ENCODE measurements at places on chromosomes 3 and 15.

DNA sequence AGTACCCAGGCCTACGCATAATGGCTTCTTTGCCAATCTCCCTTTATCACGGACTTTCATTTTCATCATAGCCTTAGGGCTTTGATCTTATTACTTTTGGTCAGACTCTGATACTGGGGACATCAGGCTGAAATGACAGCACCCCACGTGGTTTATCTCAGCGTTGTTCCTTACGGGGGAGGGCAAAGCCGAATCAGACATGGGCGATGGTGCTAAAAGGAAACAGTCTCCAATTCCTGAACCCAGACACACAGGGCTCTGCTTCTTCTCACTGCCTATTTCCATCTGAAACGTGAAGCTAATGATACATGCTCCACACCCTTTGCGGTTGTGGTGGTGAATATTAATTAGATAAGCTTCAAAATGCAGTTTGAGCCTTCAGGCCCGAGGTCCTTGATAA is 59.4 kb upstream of the CD47 start:
- H3K4me1 ChIP-seq = no peaks in the 10 kb centered on the region
- no peaks in the 10 kb centered on the region for H3K36me3 ChIP-seq

DNA sequence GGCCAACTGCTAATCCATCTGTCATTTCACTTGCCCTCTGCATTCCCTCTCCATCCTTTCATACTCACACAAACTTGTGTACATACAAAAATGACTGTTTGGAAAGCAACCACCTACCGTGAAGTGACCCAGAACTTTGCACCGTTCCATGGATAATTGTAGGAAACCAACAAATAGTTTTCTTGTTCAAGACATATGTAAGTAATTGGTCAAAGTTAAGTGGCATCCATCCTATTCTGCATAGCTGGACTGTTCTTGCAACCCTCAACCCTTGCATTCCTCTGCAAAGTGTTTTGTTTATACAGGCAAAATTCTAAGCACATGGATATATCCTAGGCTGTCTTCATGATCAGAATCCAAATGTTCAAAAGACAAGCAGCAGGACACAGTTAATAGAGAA is 592.5 kb downstream of the MECOM start:
- H3K4me3 ChIP-seq = no peak overlapping the region
- H3K36me3 ChIP-seq = no peaks in the 10 kb centered on the region
- H3K4me1 ChIP-seq = no peaks in the 10 kb centered on the region
- H3K27ac ChIP-seq = no peak overlapping the region
- H3K27me3 ChIP-seq = no peaks in the 10 kb centered on the region
- DNase-seq = no peak

- no peaks in the 10 kb centered on the region for H3K36me3 ChIP-seq
- no peaks in the 10 kb centered on the region for H3K27me3 ChIP-seq
- no peaks in the 10 kb centered on the region for H3K4me1 ChIP-seq
- H3K4me3 ChIP-seq = no peak overlapping the region
Measured at GRCh38 chr3:175777965-175778364, 918.8 kb downstream of the NAALADL2 start.

GRCh38 chr3:24182756-24183155 is 237.7 kb downstream of the NR1D2 start:
- no peak overlapping the region for H3K4me3 ChIP-seq
- H3K27me3 ChIP-seq = no peaks in the 10 kb centered on the region
- no peak overlapping the region for H3K27ac ChIP-seq

DNA sequence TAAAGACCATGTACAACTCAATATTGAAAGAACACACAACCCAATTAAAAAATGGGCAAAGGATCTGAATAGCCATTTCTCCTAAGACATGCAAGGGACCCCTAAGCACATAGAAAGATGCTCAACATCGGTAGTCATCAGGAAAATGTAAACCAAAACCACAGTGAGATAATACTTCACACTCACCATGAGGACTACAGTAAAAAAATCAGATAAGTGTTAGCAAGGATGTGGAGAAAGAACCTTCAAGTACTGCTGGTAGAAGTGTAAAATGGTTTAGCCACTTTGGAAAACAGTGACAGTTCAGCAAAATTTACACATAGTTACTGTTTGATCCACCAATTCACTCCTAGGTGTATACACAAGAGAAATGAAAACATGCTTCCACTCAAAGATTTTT is 30.1 kb upstream of the XIRP1 start:
- H3K4me3 ChIP-seq = no peak overlapping the region
- no peak overlapping the region for H3K27ac ChIP-seq

DNA sequence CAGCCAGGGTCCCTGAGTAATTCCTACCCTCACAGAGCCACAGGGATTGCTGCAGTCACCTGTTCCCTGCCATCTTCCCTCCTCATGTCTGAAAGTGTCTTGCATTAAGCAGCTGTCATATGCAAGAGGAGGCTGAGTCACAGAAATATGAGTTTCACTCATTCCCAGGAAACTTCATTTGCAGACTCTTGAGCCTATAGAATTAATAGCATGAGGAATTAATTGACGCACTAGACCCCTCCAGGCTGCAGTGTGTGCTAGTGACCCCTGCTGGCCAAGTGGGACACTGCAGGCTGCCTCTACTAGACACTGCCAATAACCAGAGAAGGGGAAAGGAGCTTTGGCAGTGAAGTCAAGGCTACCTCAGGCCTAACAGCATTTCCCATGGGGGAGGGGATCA is 50.6 kb upstream of the SLC6A1 start:
- no peaks in the 10 kb centered on the region for H3K36me3 ChIP-seq
- H3K4me3 ChIP-seq = no peak overlapping the region
- H3K27me3 ChIP-seq = no peaks in the 10 kb centered on the region
- H3K4me1 ChIP-seq = no peaks in the 10 kb centered on the region
- H3K27ac ChIP-seq = no peak overlapping the region

DNA sequence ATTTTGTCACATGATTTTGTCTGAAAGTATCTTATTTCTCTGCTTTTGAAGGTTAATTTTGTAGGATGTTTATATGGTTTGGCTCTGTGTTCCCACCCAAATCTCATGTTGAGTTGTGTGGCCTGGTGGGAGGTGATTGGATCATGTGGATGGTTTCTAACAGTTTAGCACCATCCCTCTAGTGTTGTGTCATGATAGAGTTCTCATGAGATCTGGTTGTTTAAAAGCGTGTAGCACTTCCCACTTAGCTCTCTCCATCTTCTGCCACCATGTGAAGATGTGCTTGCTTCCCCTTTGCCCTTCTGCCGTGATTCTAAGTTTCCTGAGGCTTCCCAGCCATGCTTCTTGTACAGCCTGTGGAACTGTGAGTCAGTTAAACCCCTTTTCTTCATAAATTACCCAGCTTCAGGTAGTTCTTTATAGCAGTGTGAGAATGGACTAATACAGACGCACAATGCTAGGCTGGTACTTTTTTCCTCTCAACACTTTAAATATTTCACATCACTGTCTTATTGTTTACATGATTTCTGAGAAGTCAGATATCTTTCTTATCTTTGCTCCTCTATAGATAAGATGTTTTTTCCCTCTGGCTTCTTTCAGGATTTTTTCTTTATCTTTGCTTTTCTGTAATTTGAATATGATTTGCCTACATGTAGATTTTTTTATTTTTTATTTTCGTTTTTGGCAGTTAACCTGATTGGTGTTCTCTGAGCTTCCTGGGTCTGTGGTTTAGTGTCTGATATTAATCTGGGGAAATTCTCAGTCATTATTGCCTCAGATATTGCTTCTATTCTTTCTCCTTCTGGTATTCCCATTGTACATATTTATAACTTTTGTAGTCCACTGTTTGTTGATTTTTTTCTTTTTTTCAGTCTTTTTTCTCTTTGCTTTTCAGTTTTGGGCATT is 22.2 kb downstream of the BTD start:
- no peak overlapping the region for H3K4me3 ChIP-seq
- no peaks in the 10 kb centered on the region for H3K36me3 ChIP-seq
- no peak for DNase-seq
- H3K4me1 ChIP-seq = no peaks in the 10 kb centered on the region
- no peak overlapping the region for H3K27ac ChIP-seq

GRCh38 chr3:102905811-102906210 is 471.0 kb downstream of the ZPLD1 start:
- DNase-seq = no peak
- H3K36me3 ChIP-seq = no peaks in the 10 kb centered on the region
- H3K27ac ChIP-seq = no peak overlapping the region

- H3K4me1 ChIP-seq = no peaks in the 10 kb centered on the region
- no peak for DNase-seq
- H3K27ac ChIP-seq = peak overlapping the region; percentile 71
- H3K4me3 ChIP-seq = no peak overlapping the region
- no peaks in the 10 kb centered on the region for H3K36me3 ChIP-seq
Measured at GRCh38 chr3:105823149-105823867, 45.5 kb downstream of the CBLB start.

DNA sequence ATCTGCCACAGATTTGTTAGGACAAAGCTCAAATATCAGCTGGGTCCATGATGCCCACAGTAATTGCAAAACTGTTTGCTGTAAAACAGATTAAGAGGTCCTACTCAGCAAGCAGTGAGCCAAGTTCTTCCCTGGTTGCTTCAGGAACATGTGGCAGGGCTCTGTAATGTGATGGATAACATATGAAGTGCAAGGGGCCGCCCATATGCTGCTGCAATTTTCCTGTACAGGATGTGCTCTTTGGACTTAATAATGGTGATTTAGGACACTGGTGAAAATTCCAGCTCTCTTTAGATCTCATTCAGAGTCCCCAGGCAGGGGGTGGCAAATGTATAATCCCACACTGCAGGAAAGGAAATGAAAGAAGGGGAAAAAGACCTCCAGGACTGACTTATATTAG is 289.4 kb downstream of the LSAMP start:
- no peak overlapping the region for H3K4me3 ChIP-seq
- H3K27ac ChIP-seq = no peak overlapping the region
- H3K27me3 ChIP-seq = no peaks in the 10 kb centered on the region
- DNase-seq = no peak

DNA sequence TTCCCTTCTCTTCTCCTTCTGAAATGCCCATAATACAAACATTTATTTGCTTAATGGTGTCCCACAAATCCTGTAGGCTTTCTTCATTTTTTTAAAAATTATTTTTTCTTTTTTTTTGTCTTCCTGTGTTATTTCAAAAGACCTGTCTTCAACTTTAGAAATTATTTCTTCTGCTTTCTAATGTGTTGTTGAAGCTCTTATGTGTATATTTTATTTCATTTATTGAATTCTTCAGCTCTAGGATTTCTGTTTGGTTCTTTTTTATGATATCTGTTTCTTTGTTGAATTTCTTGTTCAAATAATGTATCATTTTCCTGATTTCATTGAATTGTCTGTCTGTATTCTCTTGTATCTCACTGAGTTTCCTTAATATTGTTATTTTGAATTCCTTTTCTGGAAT is 63.1 kb downstream of the AP4E1 start:
- peaks cover 48% of the 10 kb centered on the region for H3K36me3 ChIP-seq
- H3K4me3 ChIP-seq = no peak overlapping the region
- H3K27ac ChIP-seq = no peak overlapping the region

DNA sequence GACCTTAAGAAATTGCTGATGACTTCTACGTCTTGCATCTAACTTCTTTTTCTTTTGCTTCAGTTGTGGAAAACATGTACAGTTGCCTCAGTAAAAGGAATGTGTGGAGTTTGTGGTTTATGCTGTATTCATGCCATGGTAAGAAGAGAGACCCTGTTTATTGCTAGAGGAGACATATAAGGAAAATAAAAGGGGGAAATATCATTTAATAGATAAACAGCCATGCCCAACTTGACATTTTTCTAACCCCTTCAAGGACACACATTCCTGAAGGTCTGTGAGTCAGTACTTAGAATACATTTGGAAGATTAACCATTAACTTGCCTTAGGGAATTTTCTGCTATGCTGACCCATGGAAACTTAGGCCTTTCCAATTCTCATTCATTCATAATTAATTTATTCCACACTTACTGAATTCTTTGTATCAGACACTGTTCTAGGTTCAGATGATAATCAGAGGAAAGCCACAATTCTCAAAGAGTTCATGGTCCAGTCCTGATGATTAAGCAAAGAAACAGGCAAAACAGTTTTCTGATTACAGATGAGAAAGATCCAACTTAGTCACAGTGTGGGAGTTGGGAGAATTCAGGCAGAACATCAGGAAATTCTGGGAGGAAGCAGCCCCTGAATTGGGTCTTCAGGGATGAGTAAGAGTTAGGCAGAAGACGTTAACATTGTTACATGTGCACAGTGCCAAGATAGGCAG is 329.8 kb upstream of the RASGRP1 start:
- no peaks in the 10 kb centered on the region for H3K4me1 ChIP-seq
- DNase-seq = no peak
- H3K36me3 ChIP-seq = no peaks in the 10 kb centered on the region
- H3K27ac ChIP-seq = no peak overlapping the region
- H3K4me3 ChIP-seq = no peak overlapping the region
- H3K27me3 ChIP-seq = no peaks in the 10 kb centered on the region

GRCh38 chr3:185979721-185980121 is 41.9 kb upstream of the TRA2B start:
- no peak for DNase-seq
- H3K27ac ChIP-seq = no peak overlapping the region
- no peaks in the 10 kb centered on the region for H3K27me3 ChIP-seq
- H3K36me3 ChIP-seq = no peaks in the 10 kb centered on the region
- H3K4me1 ChIP-seq = no peaks in the 10 kb centered on the region
- H3K4me3 ChIP-seq = no peak overlapping the region

- H3K4me1 ChIP-seq = no peaks in the 10 kb centered on the region
- no peaks in the 10 kb centered on the region for H3K36me3 ChIP-seq
- DNase-seq = no peak
- H3K27ac ChIP-seq = no peak overlapping the region
- H3K4me3 ChIP-seq = no peak overlapping the region
- H3K27me3 ChIP-seq = no peaks in the 10 kb centered on the region
Measured at GRCh38 chr3:85304360-85304964, 345.7 kb downstream of the CADM2 start.

DNA sequence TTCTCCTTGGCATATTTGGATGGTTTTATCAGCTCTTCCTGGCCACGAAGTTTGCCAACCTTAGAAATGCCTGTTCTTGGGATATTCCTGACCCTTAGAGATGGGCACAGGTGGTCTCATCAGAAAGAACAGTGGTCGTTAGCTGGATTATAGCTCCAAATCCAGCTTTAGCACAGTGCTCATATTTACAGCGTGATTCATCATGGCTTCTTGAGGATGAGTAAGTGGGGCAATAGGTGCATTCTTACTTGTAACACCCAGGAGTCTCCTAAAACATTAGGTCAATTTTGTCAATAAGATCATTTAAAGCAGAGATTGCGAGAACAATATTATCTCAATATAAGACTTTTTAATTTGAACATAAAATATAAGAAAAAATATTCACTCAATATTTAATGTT is 191.9 kb downstream of the GABRB3 start:
- H3K4me3 ChIP-seq = no peak overlapping the region
- DNase-seq = no peak
- no peaks in the 10 kb centered on the region for H3K27me3 ChIP-seq
- H3K36me3 ChIP-seq = no peaks in the 10 kb centered on the region
- H3K27ac ChIP-seq = no peak overlapping the region
- no peaks in the 10 kb centered on the region for H3K4me1 ChIP-seq

- DNase-seq = no peak
- no peaks in the 10 kb centered on the region for H3K36me3 ChIP-seq
- H3K27ac ChIP-seq = no peak overlapping the region
- no peak overlapping the region for H3K4me3 ChIP-seq
- H3K27me3 ChIP-seq = no peaks in the 10 kb centered on the region
Measured at GRCh38 chr3:72275331-72275751, 490.4 kb upstream of the PROK2 start.

- DNase-seq = peak; percentile 55
- H3K4me1 ChIP-seq = no peaks in the 10 kb centered on the region
- H3K27me3 ChIP-seq = no peaks in the 10 kb centered on the region
Measured at GRCh38 chr15:71780115-71780976, 30.0 kb upstream of the NR2E3 start.

Measured in right atrium auricular region (tissue), 2 donors.